ENCODE measurements at places on chromosomes 1 and 21.

- no peak for DNase-seq
Measured at GRCh38 chr1:230828421-230828820, 39.9 kb downstream of the C1orf198 start.

GRCh38 chr1:86450847-86451246 is 17.9 kb upstream of the CLCA1 start:
- DNase-seq, result no peak

GRCh38 chr1:169387399-169387798 is 19.4 kb downstream of the BLZF1 start:
- no peak for DNase-seq

DNA sequence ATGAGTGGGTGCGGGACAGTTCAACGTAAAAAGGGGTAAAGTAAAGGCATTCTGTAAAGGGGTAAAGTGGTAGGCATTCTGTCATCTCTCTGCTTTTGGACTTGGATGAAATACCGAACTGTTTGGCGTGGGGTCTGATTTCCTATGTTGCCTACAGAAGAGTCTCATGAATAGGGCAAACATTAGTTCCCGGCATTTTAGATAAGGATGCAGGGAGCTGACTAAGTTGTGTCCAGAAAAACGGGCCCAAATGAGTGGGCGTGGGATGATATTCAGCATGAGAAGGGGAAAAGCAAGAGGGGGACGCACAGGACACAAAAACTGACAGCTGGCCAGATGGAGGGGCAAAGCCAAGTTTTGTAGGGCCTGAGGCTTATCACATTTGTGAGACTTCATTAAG is 2.9 kb upstream of the RHOU start:
- DNase-seq, result no peak

GRCh38 chr1:25468033-25468432 is 37.3 kb downstream of the MACO1 start:
- DNase-seq, result no peak

GRCh38 chr1:153937331-153937730 is 9.2 kb downstream of the DENND4B start:
- DNase-seq, result no peak

- DNase-seq, result no peak
Measured at GRCh38 chr1:11252538-11252937, 9.8 kb downstream of the MTOR start.
